ENCODE measurements at places on chromosomes 4 and X.

DNA sequence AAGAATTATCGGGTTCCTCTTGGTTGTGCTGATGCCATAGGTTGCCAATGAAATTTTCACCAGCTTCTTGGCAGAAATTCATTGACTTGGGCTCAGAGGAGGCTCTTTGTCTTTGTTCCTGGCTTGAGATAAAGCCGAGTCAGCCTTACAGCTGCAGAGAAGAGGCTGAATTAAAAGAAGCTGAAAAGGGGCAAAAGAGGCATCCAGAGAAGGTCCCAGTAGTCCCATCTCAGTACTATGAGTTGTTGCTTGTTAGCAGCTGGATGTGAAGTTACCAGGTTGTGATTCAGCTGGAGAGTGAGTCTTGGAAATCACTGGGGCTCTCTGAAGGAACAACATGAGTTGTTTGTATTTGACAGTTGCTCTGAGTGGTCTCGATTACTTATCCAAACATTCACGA is 59.7 kb downstream of the SMAD1 start:
- DNase-seq: no peak

- DNase-seq: no peak
These were observed 4.4 kb upstream of the CCDC149 start for GRCh38 chr4:24917076-24917856.

DNA sequence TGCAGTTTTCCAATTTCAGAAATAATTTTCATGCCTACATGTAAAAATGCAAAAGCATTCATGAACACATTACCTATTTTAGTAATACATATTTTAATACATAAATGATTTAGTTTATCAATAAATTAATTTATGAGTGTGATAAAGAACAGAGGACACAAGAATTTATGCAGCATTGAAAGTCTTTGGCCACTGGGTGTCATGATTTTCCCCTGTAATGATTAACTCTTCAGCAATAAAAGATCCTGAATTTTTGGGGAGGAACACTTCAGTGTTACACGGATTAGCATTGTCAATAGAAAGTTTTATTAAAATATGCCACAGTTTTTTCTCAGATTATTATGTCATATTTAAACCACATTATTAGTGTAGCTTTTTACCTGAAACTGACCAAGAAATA is 8.6 kb upstream of the VCX2 start:
- no peak for DNase-seq

DNA sequence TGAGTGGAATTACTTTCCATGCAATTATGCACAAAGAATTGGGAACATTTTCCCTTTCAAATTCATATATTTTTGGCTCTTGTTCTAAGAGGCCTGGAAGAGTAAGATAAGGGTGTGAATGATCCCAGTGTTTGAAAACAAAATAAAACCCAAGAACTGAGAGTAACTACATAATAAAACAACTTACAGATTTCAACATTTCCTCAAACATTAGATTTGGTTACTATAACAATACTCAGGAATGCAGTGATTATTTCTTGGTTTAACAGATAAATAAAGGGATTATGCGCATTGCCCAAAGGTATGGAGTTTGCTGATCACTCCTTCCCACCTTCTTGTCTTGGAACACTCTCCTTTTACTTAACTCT is 292.5 kb downstream of the CAMK2D start:
- DNase-seq: no peak

GRCh38 chr4:92988301-92988700 is 684.5 kb downstream of the GRID2 start:
- DNase-seq: no peak

- no peak for DNase-seq
These were observed 482.0 kb upstream of the TENM3 start for GRCh38 chr4:181761156-181761555.

DNA sequence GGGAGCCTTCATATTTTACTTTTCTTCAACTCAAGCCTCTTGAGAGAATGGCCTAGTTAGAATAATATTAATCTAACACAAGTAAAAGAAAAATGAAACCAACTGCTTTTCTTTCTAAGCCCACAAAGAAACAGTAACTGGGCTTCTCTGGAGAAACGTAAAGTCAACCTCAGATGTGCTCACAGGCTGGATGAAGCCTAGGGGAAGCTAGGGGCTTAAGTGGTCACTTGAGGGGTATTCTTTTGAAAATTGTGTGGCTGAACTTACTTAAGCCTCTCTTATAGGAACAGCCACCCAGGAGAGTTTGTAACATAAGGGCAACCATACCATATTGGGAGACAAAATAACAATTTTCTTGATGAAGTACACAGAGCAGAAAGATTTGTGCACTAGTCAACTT is 279.0 kb downstream of the SPRY1 start:
- DNase-seq: no peak

GRCh38 chr4:124635331-124635730 is 77.2 kb downstream of the ANKRD50 start:
- DNase-seq: no peak

GRCh38 chrX:153474718-153475117 is 4.3 kb upstream of the HAUS7 start:
- peak; percentile 45 for DNase-seq

- DNase-seq: no peak
These were observed 220.6 kb downstream of the PPP4R3C start for GRCh38 chrX:27242581-27242980.

DNA sequence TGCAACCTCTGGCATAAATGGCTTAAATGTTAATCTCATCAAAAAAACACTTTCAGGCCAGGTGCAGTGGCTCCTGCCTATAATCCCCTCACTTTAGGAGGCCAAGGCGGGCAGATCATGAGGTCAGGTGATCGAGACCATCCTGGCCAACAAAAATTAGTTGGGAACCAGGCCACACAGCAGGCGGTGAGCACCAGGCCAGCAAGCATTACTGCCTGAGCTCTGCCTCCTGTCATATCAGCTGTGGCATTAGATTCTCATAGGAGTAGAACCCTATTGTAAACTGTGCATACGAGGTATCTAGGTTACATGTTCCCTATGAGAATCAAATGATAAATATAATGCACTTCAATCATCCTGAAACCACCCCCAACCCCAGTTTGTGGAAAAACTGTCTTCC is 125.8 kb downstream of the LRBA start:
- DNase-seq: no peak

- no peak for DNase-seq
These were observed 147.2 kb upstream of the SFRP2 start for GRCh38 chr4:153936121-153936520.

DNA sequence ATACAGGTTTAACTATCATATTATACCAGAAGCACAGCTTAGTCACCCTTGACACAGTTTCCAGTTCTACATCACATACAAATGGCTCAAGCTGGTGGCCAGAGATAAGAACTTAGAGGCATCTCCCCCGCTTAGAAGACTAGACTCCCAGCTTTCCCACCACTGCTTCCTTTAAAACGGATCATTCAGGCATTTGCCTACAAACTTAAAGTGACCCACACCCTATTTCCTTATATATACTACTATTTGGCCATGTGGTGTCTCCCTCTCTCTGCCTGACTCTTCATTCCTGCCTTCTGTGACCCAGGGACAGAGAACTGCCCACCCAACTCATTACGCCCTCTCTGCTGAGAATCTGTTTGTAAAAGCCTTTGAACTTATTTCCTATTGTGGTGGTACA is 781.2 kb upstream of the DIAPH2 start:
- no peak for DNase-seq

- DNase-seq: peak; percentile 2
These were observed 44.1 kb downstream of the TIGD4 start for GRCh38 chr4:152735396-152735859.

- DNase-seq: no peak
These were observed 18.4 kb downstream of the UBE2K start for GRCh38 chr4:39716356-39716755.

DNA sequence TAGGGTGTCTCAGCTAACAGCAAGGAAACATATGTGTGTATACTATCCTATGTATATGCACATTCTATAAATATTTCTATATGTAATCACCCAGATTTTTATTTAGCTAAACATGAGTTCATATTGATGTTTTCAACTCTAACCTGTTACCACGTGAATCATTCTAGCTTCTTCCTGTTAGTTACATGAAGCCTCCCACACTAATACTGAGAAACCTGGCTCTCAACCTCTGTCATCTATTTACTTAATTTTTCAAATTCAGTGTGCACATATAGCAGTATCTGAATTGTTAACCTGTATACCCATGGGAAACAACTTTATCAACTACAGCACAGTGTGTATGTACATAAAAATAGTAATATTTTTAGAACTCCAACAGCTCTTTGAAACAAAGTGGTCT is 57.3 kb downstream of the KLF8 start:
- no peak for DNase-seq

DNA sequence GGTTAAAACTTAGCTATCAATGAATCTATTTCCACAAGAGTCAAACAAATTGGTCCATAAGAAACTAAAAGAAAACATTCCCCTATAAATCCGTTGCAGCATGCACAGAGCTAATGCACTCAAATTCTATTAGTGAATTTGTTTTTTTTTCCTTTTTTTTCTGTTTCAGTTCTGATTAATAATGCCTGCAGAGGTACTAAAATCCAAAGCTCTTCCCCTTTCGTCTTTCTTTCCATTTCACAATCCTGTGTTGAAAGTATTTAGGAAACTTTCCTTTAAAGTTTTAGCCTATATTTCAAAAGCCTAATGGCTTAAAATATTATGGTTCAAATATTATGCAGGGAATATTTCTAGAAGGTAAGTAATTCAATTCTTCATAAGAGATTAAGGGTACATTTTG is 45.9 kb upstream of the VEGFD start:
- DNase-seq: no peak
